ENCODE measurements at places on chromosomes 6 and 20.

GRCh38 chr6:168367285-168367751 is 47.7 kb upstream of the DACT2 start:
- DNase-seq: no peak

- peak; percentile 52 for DNase-seq
Observed at GRCh38 chr6:130625825-130626527, 201.2 kb upstream of the SMLR1 start.

GRCh38 chr6:159853754-159854153 is 37.0 kb upstream of the MAS1 start:
- no peak for DNase-seq

- no peak for DNase-seq
Observed at GRCh38 chr20:50788045-50788991, 6.5 kb upstream of the BCAS4 start.

GRCh38 chr6:3644739-3645012 is 106.8 kb downstream of the PXDC1 start:
- no peak for DNase-seq

GRCh38 chr20:38883981-38884733 is 42.1 kb upstream of the FAM83D start:
- no peak for DNase-seq

DNA sequence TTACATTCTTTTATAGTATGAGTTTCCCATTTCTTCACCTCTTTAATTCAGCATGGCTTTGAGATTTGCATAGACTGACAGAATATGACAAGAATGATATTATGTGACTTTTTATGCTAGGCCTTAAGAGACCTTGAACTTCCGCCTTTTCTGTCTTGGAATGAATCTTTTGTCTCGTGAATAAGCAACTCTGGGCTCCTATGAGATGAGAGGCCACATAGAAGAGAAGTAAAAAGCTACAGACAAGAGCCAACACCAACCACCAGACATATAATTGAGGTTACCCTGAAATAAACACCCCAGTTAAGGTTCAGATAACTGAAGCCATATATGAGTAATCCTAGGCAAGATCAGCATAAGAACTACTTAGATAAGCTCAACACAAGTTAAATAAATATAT is 600.8 kb downstream of the MEI4 start:
- DNase-seq: no peak

DNA sequence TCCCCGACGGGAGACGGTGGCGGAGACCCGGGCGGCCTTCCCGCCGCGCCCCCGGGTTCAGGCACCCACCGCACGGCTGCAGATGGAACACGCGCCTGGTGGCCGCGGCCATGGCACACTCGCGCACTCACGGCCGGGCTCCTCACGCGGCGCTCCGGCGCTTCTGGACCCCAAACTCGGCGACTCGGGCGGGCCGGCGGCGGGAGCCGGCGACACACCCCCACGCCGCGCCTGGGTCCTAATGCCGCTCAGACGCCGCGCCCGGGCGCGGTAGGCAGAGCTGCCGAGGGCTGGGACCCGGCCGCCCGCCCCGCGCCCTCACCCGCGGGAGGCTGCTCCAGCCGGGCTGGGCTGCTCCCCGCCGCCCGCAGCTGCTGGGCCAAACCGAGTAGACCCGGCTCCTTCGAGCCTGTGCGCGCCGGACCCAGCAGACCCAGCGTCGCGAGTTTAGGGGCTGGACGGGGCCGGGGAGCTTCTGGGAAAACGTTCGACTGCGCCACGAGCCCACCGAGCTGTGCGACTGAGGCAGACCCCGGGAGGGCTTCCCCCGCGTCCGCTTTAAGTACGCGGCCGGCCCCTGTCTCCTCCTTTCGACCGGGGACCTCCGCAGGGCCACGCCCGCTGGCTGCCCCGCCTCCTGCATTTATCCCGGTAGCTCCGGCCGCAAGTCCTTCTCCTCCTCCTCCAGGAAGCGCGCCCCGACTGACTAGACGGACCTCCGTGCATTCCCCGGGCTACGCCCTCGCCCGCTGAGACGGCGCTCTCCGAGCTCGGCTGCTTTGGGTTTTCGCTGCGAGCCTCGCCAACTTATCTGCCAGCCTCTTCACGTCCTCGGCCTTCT is at the start of gene SLC4A11:
SLC4A11 (minus strand) TSS at position 165 of the 841 bp plus-strand sequence; CDS start at position 112, 53 bp downstream.
- no peak for DNase-seq

GRCh38 chr20:573414-574296 is 30.1 kb upstream of the CSNK2A1 start:
- DNase-seq: no peak

GRCh38 chr6:24205020-24205492 is 79.0 kb downstream of the NRSN1 start:
- peak; percentile 41 for DNase-seq

DNA sequence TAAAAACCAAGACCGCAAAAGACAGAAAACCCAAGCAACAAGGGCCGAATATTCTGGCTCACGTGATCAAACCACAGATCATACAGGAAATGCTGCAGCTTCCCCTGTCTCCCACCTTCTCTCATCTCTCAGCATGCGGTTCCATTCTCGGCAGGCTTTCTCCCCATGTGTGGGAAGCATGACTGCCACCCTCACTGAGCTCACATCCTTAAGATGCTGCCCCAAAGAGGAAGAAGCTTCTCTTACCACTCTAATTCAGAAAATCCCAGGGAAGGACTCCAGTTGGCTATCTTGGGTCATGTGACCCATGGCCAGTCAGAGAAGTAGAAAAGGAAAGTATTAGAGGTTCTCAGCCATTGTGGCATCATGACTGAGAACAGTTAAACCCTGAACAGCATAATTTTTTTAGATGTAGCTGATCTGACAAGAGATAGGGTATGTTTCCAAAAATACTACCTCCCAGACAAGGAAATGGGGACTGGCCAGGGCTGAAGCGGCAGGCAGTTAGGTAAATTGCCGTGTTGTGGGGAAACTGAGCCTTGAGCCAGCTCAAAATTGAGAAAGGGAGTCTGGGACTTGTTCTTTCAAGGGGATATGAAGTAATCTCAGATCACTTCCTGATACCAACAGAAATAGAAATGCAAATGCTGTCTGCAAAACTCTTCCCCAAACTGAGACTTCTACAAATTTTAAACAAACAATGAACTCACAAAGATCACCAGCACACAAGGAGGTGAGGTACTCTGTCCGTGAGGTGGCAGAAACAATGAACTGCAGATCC is 37.1 kb upstream of the GRM4 start:
- DNase-seq: no peak

GRCh38 chr6:33936886-33937285 is 133.1 kb upstream of the MLN start:
- no peak for DNase-seq

DNA sequence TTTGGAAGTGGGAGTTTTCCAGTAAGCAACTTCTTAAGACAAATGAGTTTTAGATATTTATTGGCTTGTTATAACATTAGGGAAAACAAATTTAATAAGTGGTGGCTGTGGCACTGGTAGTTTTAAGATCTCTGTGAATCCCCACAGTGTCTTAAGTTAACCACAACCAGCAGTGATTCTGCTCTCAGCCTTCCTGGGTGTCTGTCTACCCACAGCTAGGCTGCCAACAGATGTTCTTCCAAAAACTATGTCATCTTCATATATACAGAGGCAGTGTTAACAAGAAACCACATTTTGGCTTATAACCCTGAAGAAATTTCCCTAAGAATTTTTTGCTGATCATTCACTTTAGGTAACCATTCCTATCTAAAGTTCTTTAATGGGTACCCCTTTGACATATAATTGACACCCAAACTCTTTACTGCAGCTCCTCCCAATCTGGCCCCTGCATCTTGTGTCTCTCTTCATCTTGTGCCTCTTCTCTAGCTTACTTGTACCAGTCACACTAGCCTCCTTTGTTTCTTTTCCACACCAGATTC is 52.7 kb downstream of the TOP1 start:
- no peak for DNase-seq

DNA sequence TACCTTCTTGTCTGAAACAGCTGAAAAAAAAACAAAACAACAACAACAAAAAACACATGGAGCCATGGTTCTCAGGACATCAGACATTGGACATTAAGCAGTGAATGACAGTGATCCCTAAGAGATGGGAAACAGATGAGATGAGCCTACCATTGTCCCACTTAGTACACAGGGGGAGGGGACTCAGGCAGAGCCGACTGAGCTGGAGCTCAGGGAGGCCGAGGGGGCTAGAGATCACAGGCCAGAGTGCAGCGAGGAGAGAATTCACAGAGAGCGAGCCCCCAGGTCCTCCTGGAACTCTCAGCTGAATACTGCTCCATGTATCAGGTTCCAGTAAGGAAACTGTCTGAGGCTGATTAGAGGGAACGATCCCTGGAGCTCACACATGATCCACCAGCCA is 134.6 kb downstream of the GRM4 start:
- DNase-seq: no peak

DNA sequence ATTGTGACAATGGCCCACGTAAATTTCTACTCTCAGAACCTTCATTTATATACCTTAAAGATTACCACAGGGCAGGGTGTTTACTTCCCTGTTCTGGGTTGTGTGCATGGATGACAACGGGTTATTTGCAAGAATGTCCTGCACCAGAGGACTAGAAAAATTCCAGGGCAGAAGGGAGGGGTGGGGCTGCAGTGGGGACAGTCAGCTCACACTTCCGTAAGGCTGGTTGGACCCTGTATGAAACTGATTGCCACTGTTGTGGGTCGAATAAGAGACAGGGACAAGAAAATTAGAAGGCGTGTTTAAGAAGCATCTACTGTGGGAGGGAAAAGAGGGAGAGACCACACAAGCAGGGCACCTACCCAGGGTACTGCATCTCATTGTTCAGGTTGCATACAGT is 96.5 kb downstream of the SNAP25 start:
- no peak for DNase-seq

DNA sequence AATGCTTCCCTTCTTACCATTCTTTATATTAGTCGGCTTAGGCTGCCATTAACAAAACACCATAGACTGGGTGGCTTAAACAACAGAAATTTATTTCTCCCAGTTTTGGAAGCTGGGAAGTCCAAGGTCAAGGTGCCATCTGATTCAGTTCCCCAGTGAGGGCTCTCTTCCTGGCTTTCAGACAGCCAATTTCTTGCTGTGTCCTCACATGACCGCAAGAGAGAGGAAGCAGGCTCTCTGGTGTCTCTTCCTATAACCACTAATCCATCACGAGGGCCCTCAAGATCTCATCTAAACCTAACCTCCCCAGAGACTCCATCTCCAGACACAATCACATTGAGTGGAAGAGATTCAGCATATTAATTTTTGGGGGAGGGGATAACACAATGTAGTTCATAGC is 193.0 kb upstream of the SGK1 start:
- peak; percentile 96 for DNase-seq

DNA sequence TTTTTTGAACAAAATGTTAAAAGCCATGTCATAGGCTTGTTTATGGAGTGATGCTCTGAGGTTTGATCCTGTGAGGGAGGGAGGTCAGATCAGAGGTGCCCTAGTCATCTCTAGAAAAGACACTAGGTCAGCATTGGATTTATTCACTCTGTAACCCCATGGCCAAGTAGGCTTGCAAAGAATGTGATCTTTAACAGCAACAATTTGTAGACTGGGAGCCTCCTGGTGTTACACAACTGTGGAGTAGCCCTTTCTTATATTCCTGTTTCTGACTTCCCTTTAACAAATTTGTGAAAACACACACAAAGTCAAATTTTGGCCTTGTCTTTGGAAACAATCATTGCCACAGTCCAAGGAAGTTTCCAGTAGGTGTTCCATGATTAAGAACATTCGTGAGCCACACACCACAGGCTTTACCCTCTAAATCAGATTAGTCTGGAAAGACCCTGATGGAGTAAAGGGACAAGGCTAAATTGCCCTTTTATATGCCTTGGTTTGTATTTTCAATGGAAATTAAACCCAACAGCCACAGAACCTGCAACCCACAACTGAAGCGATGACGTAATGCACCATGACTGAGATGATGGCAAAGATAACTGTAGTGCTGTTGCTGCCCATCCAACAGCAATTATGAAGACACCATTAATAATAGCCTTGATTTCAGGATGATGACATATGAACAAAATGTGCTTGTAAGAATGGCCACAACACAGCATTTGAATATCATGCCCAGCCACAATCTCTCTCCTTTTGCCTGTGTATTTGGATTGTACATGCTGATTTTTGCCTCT is 22.1 kb downstream of the SCP2D1 start:
- DNase-seq: no peak

DNA sequence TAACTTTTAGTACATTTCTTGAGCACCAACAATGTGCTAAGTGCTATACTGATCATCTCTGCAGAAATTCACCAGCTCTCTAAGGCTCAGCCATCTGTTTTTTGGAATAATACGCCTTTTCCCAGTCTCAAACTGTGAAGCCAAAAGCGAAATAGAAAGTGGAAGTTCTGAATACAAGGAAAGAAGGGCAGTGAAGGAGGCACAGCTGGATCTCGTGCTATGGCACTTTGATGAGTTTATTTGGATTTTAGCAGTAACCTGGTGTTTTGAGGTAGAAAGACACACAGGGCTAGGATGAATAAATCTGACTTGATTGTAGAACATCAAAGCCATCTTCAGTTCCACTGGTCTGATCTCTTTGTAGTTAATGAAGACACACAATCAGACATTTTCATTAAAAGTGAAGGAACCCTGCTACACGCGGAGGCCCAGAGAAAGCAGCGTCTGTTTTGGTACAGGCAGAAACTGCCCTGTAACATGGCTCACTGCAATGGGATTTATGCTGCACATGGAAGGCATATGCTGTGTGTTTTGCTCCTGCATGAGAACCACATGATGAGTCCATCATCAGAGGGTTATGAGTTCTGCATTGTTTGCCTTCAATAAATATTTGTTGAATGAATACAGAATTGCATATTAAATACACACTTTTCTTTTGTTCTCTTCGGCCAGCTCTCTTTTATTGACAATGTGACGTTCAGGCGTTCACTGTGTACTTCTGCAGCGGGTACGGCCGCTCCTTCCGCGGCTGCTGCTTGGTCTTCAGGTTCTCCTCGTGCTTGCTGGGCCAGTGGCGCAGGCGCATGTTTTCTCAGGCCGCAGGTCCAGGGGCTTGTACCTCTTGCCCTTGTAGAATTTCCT is 100.9 kb downstream of the PREP start:
- no peak for DNase-seq

DNA sequence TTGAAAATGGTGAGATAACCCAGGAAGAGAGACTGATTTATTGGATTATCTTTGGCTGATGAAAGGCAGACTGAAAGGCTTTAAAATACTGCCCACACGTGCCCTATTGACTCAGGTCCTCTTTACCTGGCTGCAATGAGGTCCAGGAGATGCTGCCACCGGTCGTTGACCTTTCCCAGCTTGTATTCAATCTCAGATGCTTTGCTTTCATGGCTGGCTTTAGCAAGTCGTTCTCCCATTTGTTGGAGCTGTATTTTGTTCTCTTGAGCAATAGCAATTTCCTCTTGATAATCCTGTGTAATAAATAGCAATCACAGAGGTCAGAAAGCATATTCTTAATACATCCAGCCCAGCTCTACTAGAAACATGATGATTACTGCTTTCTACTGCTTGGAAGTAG is 368.8 kb downstream of the ESR1 start:
- DNase-seq: no peak

- no peak for DNase-seq
Observed at GRCh38 chr6:49416195-49416594, 46.9 kb downstream of the MMUT start.

GRCh38 chr6:41713159-41713649 is 22.2 kb downstream of the TFEB start:
- no peak for DNase-seq
